ENCODE measurements at places on chromosomes 6 and 20.

DNA sequence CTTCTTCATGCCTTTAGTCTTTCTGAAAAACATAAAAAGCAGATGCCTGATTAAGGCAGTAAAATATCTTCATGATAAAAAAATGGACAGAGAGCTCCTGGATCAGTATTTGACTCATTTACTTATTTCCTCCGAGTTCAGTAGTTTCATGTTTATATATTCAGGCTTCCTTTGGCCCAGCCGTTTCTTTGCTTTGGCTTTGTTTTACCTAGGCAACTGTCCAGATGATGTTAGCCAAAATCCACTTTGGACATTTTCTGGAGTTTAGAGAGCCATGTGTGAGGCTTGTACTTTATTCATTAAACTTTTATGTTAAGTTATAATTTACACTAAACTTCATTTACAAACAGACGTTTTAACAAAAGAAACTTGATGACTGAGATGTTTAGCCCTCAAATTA, 307.1 kb upstream of the RSPO3 start:
- no peak for DNase-seq

- DNase-seq, result no peak
Observed at GRCh38 chr6:107244742-107245480, 129.6 kb upstream of the BEND3 start.

DNA sequence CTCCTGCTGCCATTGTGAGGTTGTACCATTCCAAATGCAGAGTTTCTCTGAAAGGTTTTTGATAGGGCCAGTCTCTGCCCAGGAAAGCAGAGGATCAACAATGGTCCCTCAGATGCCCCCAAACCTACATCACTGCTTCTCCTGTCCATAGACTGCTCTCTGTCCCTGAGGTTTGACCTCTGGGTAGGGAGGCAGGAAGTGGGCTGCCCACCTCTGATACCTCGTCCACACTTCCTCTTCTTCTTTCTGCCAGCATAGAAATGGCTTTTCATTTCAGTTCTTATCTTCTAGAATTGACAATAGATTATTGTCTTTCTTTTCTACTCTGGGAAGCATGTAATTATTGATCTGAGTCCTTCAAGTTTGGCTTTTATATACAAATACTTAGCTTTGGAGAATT, 170.6 kb downstream of the TRMT11 start:
- DNase-seq, result no peak

GRCh38 chr6:133568970-133569889, 319.7 kb upstream of the TCF21 start:
- DNase-seq, result peak; percentile 84

DNA sequence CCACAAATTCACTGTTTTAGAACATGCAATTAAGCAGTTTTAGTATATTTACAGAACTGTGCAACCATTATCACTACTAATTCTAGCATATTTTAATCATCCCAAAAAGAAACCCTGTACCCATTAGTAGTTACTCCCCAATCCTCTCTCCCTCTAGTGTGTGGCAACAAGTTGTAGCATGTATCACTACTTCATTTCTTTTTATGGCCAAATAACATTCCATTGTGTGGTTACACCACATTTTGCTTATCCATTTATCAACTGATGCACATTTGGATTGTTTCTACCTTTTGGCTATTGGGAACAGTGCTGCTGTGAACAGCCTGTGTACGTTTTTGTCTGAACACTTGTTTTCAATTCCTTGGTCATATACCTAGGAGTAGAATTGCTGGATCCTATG, 31.5 kb upstream of the FKBP1A start:
- no peak for DNase-seq

All from NCI-H1105 treated with DMSO at 0.1 percent for 48 hours (cell line).